Activated CD8-positive, alpha-beta memory T cell treated with anti-CD3 and anti-CD28 coated beads for 1 hour (primary cell): ENCODE measurements at places on chromosomes 11 and 22.

DNA sequence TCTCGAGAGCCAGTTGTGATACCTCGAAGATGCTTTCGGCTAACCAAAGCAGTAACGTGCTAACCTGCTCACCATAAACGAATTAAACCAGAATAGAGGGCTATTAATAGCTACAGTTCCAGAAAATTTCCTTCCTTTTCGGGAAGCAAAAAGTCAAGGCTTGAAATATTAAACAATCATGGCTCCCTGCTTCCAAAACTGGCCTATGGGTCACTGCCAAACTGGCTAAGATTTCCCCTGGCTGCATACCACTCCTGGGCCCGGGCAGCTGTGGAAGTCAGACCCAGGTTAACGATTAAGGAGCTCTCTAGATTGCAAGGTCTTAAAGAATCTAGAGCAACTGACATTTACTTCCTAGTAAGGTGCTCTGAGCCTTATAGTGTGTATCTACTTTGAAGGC lies 1.7 kb downstream of the AMOTL1 start:
- DNase-seq: no peak

DNA sequence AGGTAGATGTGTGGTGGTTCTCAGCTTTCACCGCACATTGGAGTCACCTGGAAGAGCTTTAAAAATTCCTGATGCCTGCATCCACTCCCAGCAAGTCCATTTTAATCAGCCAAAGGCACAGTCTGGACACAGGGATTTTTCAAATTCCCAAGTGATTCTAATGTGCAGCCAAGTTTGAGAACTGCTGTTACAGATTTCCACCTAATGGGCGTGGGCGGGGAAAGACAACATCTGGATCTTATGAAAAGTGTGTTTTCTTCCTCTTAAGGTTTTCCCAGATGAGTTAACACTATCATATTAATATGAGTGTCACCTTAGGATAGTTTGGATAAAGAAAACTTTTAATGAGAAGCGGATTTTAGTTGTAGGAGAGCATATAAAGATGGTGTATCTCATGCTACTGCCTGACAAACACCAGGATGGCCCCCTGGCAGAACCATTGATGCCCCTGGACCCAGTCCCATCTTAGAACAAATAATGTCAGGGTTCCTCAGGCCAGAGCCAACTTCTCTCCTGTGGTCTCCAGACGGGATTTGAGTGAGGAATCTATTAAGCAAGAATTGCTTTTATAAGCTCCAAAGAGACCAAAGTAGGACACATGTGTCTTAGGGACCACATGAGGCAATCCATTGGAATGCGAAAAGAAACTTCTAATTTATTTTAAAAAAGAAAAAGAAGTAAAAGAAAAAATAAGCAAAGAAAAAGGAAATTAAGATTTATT lies 31.9 kb downstream of the POU2AF1 start:
- DNase-seq: no peak

DNA sequence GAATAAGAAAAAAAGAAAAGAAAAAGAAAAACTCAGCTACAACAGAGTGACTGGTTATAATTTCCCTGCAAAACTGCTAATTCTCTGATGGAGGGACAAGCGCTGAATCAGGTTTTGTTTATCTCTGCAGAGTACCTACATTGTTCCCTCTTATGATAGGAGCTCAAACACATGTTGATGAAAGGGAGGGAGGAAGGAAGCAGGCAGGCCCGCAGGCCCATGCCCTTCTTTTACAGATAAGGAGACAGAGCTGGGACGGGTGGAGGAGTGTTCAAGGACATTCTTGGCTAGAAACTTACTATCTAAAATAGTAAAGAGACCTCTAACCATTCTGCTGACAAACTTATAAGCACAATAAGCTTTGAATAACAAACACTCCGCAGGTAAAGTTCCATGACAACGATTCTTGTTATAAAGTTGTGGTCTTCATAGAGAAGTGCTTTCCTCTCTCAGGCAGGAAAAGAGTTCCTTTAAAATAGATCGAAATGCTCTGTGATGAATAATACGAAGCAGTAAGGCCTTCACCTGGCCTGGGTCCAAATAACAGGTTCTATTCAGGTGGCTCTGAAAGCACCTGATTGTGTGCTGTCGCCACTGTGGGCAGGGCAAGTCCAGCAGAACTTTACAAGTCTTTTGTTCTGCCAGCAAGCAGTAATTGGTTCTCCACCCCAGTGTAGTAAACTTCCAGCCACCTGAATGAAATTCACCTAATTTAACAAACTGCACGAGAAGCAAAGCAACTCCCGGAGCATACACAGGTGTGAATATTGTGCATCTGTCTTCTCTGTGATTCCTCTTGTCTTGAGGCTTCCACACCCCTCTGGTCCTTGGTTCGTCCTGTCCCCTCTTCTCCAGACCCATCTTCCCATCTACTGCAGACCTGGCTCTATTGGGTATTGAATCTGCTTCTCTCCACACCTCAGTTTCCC lies 15.3 kb upstream of the MICAL2 start:
- no peak for DNase-seq

- no peak for DNase-seq
Measured at GRCh38 chr11:116176484-116177005, 596.2 kb downstream of the BUD13 start.

DNA sequence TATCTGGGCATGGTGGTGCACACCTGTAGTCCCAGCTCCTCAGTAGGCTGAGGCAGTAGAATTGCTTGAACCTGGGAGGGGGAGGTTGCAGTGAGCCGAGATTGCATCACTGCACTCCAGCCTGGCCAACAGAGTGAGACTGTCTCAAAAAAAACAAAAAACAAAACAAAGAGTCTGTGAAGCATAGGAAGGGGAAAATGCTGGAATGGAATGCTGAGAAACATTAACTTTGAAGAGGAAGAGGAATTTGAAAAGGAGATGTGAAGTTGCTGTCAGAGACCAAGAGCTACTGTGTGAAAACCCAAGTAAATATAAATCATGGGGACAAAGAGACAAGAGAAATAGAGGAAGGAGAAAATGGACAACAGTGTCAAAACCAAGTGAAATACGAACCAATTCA lies 455.1 kb upstream of the ARHGAP42 start:
- no peak for DNase-seq

DNA sequence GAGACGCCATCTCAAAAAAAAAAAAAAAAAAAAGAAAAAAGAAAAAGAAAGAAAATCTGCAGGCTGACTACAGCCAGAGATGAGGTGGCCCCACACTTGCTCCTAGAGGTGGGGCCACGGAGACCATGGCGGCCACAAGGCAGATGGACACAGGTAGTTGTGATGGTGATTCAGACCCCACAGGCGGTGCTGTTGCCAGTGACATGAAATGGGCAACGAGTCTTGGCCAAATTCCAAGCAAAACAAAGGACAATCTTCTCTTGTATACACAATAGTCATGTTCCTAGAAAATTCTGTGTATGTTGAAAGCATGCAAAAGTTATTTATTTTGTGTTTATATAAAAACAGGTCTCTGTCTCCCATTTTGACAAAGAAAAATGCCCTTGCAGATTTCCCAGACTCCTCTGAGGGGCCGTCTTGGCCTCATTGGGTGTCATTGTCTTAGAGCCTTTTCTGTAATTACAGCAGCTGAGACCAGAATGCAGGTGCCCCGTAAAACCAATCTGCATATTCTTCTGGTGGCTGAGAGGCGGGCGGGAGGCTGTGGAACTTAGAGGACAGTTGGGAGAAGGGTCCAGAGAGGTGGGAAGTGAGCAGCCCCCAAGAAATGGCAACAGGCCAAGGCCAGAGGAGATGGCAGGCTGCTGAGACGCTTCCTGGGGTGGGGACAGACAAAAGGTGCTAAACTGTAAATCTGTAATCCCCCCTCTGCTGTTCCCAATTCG lies 22.5 kb upstream of the DAGLA start:
- no peak for DNase-seq

DNA sequence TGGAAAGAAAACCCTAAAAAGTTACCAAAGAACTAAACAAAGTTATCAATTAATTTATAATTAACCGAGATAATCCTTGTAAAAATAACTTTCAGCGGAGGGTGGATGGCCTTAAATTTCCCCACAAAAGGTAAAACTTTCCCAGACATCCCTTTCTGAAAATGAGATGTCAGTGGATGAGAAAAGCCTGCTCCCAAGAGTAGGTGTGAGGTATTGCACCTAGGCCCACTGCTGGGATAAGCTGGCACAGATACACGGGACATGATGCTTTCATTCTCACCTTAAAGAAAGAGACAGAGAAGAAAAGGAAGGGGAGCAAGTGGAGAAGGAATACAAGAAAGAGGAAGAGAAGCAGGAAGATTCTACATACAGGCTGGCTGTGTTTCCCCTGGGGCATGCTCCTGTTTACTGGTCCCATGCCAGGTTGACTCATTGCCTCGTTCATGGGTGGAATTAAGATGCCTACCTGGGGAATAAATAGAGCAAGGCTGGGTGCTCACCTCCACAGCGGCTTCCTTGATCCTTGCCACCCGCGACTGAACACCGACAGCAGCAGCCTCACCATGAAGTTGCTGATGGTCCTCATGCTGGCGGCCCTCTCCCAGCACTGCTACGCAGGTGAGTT lies at the start of gene SCGB2A2:
SCGB2A2 (plus strand) TSS at position 505 of the 625 bp plus-strand sequence; CDS start at position 564, 59 bp downstream.
- no peak for DNase-seq

DNA sequence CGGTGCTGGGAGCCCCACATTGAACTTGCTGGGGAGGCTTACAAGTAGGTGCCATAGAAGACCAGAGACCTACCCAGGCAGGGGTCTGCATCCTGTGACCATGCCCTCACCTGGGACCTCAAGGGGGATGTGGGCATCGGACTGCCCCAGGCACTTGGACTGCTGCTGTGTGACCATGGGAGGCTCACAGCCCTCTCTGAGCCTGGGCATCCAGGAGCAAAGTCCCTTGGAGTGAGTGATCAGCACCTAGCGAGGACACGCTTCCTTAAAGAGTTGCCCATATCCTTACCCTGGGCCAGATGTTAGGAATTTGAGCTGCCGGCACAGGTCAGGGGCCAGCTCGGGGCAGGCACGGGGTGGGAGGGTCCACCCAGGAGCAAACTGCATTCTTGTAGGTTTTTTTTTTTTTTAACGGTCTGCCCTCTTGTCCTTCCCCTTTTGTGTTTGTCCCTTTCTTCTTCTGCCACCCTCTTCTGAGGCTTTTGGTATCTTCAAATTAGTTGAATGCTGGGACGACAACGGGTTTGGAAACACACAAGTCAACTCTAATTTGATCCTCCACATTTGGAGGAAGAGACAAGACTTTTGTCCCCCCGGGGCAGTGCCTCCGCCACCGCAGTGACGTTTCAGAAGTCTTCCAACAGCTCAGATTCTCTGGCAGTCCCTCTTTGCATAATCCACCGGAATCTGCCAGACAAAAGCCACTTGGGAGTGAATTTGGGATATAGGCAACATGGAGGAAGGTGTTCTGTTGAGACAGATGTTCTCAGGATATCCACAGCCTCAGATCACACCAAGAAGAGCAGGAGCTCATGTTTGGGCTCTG lies 46.1 kb upstream of the LINC01488 start:
- DNase-seq: no peak

GRCh38 chr11:70764356-70764905 lies 366.1 kb downstream of the CTTN start:
- no peak for DNase-seq

DNA sequence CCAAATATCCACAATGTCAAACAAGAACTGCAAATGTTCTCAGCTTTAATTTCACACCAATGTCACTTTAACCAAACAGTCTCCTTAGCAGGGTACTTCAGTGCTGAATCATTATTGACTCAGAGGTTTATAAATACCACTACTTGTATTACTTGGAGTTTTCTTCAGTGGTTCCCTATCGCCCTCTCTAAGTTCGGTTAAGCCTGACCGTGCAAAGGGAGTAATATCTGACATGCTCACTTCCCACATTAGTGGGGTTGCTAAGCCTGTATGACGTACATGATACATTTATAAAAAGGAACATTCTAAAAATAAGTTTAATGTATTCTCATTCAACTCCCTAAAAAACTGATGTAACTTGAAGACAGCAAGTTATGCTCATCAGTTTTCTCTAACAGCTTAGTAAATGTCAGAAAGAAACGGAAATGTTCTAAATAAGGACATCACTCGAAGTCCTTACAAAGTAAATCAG lies 93.1 kb upstream of the ZC3H12C start:
- DNase-seq: no peak

DNA sequence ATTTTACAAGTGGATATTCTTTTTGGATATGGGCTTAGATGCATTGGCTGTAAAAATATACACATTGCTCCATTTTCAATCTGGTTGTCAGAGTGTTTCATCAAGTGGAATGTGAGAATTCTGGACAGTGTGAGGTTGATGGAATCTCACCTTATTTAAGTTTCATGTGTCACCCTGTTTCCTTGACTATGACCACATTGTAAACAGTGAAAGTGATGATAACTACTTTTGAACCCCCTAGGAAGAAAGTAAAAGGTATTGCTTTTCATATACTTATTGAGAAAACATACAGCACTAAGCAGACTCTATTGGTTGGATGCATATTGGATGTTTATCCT lies 490.5 kb upstream of the RAG2 start:
- DNase-seq: no peak

- no peak for DNase-seq
Measured at GRCh38 chr11:66479394-66480116, 679 bp upstream of the DPP3 start.

DNA sequence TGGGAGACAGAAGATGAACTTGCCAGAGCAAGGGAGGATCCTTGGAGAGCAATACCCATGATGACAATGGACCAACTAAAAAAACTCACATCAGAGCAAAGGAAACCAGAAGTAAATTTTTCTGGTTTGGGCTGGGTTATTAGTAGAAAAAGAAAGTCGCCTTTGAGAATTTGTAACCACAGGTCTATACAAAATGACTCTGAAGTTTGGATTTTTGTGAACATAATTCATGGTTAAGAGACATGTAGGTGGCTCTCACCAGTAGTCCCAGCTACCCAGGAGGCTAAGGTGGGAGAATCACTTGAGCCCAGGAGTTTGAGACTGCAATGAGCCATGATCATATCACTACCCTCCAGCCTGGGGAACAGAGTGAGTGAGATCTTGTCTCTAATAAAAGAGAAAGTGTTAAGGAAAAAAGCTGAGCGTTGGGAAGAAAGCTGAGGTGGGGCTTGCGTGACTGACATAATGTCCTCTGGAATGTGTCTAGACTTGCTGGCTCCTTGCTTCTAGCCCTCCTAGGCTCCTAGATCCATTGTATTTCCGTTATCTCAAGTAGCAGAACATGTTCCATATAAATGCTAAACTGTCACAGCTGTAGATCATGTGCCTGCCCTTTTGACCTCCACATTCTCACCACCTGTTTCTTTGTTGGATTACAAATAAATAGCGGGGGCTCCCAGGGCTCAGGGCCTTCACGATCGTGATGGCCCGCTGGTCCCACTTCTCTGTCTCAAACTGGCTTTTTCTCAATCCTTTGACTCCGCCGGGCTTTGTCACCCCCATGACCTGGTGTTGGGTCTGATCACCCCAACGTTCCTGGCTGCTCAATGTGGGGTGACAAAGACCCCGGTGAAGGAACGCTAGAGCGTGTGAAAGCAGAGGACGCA lies 56.2 kb upstream of the SC5D start:
- DNase-seq: no peak

GRCh38 chr11:67174311-67174710 lies 55.2 kb downstream of the KDM2A start:
- DNase-seq: no peak

- no peak for DNase-seq
Measured at GRCh38 chr22:29956680-29957079, 73.7 kb downstream of the MTMR3 start.

- no peak for DNase-seq
Measured at GRCh38 chr11:36512016-36512415, 1.9 kb upstream of the TRAF6 start.
